ENCODE measurements at places on chromosomes 11 and 22. TPM values are rescaled to one million over a fixed set of nuclear protein-coding genes. Genes with fewer than 3 reads are reported as not detected.

DNA sequence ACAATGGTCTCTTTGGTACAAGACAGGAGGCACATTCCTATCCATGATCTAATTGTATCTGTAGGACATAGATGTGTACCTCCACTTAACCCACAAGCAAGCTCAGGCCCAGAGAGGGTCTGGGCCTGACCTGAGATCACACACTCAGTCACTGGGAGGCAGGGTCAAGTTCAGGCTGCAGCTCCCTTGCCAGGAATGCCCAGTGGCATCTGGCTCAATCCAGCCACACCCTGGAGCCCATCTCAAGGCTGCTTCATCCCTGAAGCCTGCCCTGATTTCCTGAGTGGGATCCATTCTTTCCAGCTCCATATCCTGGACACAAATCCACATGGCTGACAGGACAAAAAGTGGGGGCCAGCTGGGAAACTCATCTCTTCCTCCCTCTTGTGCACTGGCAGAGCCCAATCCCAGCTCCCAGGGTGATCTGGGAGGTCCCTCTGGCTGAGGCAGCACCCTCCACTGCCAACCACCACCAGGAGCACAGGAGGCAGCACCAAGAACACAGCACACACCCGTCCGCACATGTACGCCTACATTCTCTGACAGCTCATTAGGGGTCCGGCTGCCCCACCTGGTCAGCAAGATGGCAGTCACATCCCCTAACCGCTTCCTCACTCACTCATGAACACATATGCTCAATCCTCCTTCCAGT, 39.2 kb upstream of the KLHL35 start:
- peak; percentile 72 for DNase-seq
- H3K36me3 ChIP-seq: no peaks in the 10 kb centered on the region
- peaks cover 12% of the 10 kb centered on the region for H3K4me1 ChIP-seq
- H3K27me3 ChIP-seq: no peaks in the 10 kb centered on the region

- H3K27me3 ChIP-seq: no peaks in the 10 kb centered on the region
- H3K4me3 ChIP-seq: no peak overlapping the region
- peaks cover 17% of the 10 kb centered on the region for H3K4me1 ChIP-seq
- DNase-seq: no peak
- no peaks in the 10 kb centered on the region for H3K36me3 ChIP-seq
- peak overlapping the region; percentile 53 for H3K27ac ChIP-seq
Measured at GRCh38 chr11:5737091-5737490, 843 bp downstream of the OR56B1 start.

- no peak overlapping the region for H3K27ac ChIP-seq
- H3K36me3 ChIP-seq: no peaks in the 10 kb centered on the region
- peaks cover 3% of the 10 kb centered on the region for H3K27me3 ChIP-seq
- no peak for DNase-seq
- H3K4me1 ChIP-seq: peaks cover 10% of the 10 kb centered on the region
- H3K4me3 ChIP-seq: no peak overlapping the region
Measured at GRCh38 chr11:36235750-36236149, 53.5 kb downstream of the COMMD9 start.

GRCh38 chr22:29690476-29690875, 29.3 kb upstream of the CABP7 start:
- H3K4me3 ChIP-seq: no peak overlapping the region
- no peak overlapping the region for H3K27ac ChIP-seq
- H3K4me1 ChIP-seq: peaks cover 3% of the 10 kb centered on the region
- no peak for DNase-seq
- peaks cover 52% of the 10 kb centered on the region for H3K36me3 ChIP-seq

The OR52I1 gene
- not detected for total RNA-seq

The CCDC188 gene
- total RNA-seq: 0.36 TPM

Data from osteoblast (primary cell).